ENCODE measurements at places on chromosomes 6 and 20. TPM values are rescaled to one million over a fixed set of nuclear protein-coding genes. Genes with fewer than 3 reads are reported as not detected.

Gene RFX6
- total RNA-seq = not detected

Gene RBBP8NL
- 5.1 TPM for total RNA-seq

Gene CLDN20
- not detected for total RNA-seq

Gene CRISP3
- total RNA-seq = 8.1 TPM

Gene UBD
- 1.00 TPM for total RNA-seq

Gene SOX18
- total RNA-seq = 5.4 TPM

Gene C20orf144
- total RNA-seq = not detected

Gene OR2B6
- total RNA-seq = not detected

Gene CFB
- total RNA-seq = 36.1 TPM

Gene BAK1
- total RNA-seq = 33.5 TPM

Gene ZNF165
- 3.0 TPM for total RNA-seq

Gene PSORS1C2
- total RNA-seq = 0.40 TPM

Gene BMP7
- 34.2 TPM for total RNA-seq

Gene TSBP1
- total RNA-seq = not detected

Gene RHAG
- not detected for total RNA-seq

Gene SLC16A10
- 0.24 TPM for total RNA-seq

Gene TRIM15
- total RNA-seq = not detected

Gene DEFB124
- total RNA-seq = not detected

Gene TBC1D32
- total RNA-seq = 6.0 TPM

Gene PROCR
- total RNA-seq = 8.1 TPM

Gene OR12D3
- not detected for total RNA-seq

Gene NOTCH4
- total RNA-seq = 2.7 TPM

Gene DEFB110
- not detected for total RNA-seq

Gene WFDC8
- total RNA-seq = not detected

Gene NFS1
- 25.1 TPM for total RNA-seq

Gene GID8
- 42.7 TPM for total RNA-seq

Gene MOXD1
- 31.4 TPM for total RNA-seq

Gene PM20D2
- 5.5 TPM for total RNA-seq

Gene SLC17A9
- 0.76 TPM for total RNA-seq

Gene PTCRA
- total RNA-seq = not detected

Gene SLX4IP
- total RNA-seq = 5.3 TPM

Gene SLC17A3
- not detected for total RNA-seq

Gene SLC22A2
- total RNA-seq = not detected

Gene PTPN1
- total RNA-seq = 23.3 TPM

Gene PLA2G7
- 0.32 TPM for total RNA-seq

Gene EYS
- not detected for total RNA-seq

Gene ZC3H12D
- total RNA-seq = 0.36 TPM

Gene RAB44
- 0.36 TPM for total RNA-seq

Gene SLC22A16
- not detected for total RNA-seq

Gene RSPH9
- total RNA-seq = not detected

Gene BHLHE23
- not detected for total RNA-seq

Gene HLA-DRB1
- 17.3 TPM for total RNA-seq

Gene TFAP2B
- 1.4 TPM for total RNA-seq

Gene CPNE5
- total RNA-seq = 1.00 TPM

Gene CDC5L
- total RNA-seq = 9.9 TPM

Gene LIME1
- 5.1 TPM for total RNA-seq

Gene ERVFRD-1
- total RNA-seq = not detected

Gene PPIL6
- total RNA-seq = 0.84 TPM

Gene PPP1R14C
- total RNA-seq = 36.0 TPM

Gene TTK
- 11.0 TPM for total RNA-seq

Gene LGSN
- not detected for total RNA-seq
